Activated CD8-positive, alpha-beta T cell treated with anti-CD3 and anti-CD28 coated beads for 36 hours (primary cell): ENCODE measurements at places on chromosomes 12 and 14. TPM values are rescaled to one million over a fixed set of nuclear protein-coding genes. Genes with fewer than 3 reads are reported as not detected.

- no peaks in the 10 kb centered on the region for H3K36me3 ChIP-seq
- peaks cover 4% of the 10 kb centered on the region for H3K27me3 ChIP-seq
- no peak for DNase-seq
Observed at GRCh38 chr12:3518902-3519301, 27.9 kb downstream of the PRMT8 start.

The WNT1 gene
- total RNA-seq, result not detected

DNA sequence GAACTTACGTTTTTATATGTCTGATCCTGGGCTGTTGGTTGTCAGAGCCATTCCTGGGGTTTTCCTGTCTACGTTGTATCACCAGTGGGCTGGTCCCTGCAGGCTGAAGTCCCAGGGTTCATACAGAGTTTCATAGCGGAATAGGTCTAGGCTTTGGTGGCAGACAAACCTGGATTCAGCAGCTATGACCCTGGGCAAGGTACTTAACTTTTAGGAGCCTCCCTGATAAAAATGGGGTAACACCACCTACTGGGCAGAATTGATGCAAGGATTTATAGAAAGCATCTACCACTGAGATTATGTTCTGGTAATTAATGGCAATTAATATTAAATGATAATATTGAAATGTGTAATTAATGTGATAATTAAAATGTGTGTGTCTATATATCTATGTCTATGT lies 141.2 kb downstream of the SYNE2 start:
- H3K27me3 ChIP-seq, result no peaks in the 10 kb centered on the region
- peaks cover 28% of the 10 kb centered on the region for H3K36me3 ChIP-seq
- no peak overlapping the region for H3K27ac ChIP-seq
- peak; percentile 2 for DNase-seq

DNA sequence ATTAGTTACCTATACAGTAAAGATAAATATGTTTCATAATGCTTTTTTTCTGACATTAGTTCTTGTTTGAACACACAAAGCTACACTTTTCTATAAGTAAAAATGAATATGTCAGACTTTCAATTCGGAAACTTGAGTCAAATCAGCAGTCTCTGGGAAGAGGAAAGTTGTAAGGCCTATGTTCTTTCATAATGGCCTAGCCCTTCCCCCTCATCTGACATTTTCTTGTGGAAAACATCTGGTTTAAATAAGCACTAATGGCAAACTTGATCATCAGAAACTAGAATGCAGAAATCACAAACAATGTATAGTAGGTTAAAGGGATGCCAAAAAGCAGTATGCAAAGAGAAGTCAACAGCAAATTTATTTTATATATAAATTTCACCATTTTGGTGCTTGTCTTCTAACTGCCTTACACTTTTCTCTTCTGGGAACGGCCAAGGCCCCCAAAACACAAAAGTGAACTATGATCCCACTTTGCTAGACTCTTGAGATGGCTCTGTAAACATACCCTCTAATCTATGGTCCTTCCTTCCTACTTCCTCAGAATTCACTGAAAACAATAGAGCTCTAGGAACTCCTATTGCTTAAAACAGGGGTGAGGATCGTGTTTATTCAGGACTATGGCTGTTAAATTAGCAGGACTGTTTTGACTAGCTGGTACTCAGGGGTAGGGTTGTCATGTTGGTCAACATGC lies 444.1 kb downstream of the RAD51B start:
- no peak overlapping the region for H3K4me3 ChIP-seq
- H3K4me1 ChIP-seq, result peaks cover 65% of the 10 kb centered on the region
- no peaks in the 10 kb centered on the region for H3K27me3 ChIP-seq
- H3K27ac ChIP-seq, result no peak overlapping the region
